ENCODE measurements at places on chromosomes 16 and 17.

- no peak for DNase-seq
These were observed 4.7 kb upstream of the NSMCE1 start for GRCh38 chr16:27273330-27273669.

DNA sequence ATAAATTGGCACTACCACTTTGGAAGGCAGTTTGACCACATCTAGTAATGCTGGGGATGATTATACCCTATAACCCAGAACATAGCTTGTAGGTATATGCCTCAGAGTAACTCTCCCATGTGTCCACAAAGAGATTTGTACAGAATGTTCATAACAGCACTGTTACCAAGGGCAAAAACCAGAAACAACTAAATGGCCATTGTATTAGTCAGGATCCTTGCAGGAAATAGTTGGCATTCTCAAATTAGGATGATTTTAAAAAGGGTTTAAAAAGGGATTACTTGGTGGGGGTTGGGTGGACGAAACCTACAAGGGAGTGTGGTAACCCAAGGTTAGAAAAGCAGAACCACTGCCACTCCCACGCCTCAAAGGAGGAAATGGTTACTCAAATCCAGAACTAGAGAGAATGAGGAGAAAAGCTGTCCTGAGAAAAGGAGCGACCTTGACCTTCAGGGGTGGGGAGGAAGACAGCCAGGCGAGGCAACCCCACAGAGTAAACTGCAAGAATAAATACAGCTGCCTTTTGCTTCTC is 2.1 kb downstream of the CPPED1 start:
- DNase-seq, result no peak

DNA sequence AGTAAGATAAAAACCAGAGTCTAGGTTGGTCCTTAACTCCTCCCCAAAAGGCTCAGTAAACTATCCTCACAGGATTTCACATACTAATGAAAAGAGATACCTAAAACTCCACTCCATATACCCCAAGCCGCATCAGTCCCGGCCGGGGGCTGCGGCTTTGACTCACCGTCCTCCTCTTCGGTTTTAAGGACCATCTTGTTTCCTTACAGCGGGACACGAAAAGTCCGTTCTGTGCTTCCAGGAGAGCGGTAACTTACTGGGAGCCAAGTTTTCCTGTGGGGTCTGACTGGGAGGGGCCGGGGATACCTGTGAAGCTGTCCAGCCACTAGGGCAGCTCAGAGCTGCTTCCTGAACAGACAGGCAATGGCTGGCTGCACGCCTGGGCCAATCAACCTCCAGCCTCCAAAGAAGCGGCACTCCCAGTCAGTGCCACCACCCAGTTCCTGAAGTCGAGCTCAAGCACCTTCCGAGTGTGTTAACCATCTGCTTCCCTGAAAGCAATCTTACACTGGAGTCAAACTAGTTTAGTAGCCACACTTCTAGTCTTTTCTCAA is 45.5 kb downstream of the CYTH1 start:
- no peak for DNase-seq

- DNase-seq, result no peak
These were observed 1.7 kb downstream of the NUPR1 start for GRCh38 chr16:28537076-28537475.

GRCh38 chr17:74579900-74580299 is 12.2 kb downstream of the CD300LD start:
- DNase-seq, result no peak

DNA sequence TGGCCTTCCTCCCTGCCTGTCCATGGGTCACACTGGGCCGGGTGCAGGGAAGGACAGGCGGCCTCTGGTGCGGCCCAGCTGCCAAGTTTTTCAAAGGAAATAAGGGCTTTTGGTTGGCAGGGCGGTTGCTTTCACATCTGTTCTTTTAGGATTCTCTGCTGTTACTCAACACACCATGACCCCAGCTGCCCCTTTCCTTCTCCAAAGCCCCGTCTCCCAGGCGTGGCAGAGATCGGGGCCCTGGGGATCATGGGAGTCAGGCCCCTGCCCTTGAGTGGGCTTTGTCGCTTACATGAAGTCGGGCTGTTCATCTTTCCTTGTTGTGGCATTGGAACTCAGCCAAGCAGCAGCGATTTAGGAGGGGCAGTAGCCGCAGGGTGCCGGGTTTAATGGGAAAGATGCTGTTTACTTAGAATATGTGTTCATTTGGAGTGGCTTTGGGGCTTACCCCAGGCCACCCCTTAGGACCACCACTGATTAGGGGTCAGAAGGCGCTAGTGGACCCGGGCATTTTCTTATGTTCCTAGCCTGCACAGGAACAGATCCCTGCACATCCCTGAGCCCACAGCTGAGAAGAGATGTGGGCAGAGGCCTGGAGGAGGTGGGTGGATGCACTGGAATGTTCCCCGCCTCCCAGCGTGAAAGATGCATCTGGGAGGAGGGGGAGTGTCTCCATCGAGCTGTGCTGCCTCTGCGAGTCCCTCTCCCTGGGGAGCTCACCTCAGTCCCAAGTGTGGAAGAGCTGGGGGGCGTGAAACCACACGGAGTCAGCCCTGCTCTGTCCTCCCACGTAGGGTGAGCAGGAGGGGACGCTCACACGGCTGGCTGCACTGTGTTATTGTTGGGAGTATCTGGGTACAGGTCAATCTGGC is 6.8 kb upstream of the ADCY7 start:
- no peak for DNase-seq

DNA sequence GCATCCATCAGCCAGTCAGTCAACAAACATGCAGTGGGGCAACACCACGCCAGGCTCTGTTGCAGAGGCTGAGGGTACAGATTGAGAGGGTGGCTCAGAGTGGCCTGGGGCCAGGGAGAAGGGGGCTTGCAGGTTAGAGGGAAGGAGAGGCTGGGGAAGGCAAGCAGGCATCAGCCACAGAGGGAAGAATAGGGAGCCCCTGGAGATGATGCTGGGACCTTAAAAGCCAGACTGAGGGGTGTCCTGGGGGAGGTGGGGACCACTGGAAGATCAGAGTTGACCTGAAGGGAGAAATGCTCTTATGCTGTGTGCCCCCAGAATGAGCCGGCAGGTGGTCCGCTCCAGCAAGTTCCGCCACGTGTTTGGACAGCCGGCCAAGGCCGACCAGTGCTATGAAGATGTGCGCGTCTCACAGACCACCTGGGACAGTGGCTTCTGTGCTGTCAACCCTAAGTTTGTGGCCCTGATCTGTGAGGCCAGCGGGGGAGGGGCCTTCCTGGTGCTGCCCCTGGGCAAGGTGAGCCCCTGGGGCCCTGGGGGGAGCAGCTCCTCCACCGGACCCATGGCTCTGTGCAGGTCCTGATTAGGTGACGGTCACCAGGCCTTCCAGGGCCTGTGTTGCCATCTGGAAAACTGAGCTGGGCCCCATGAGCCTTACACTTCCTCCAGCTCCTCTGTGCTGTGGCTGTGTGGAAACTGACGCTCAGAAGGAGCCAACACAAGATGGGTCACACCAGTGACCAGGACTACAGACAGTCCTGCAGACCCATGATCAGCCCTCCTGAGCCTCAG is 1.7 kb downstream of the CORO1A start:
- DNase-seq, result no peak
